Muscle of back (tissue), 13 donors: ENCODE measurements at places on chromosomes 7 and 10.
A peak's percentile ranks its signal among the peaks of the same experiment; 100 is the strongest.

DNA sequence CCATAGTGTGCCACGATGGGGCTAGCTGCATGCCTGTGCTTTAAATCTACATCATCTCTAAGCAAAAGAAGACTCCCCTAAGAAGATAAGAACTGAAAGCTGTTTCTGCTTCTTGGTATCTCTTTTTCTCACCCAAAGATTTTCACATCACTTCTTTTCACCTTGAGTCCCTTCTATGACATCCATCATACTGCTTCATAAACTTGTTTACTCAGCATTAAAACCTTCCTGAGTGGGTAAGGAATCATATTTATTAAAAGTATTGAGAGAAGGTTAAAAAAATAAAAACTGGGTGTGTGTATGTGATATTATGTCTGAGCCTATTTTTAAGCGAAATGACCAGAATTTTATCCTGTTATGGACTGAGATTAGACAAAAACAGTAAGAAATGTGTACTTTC lies 150.3 kb downstream of the HPSE2 start:
- no peak for DNase-seq

DNA sequence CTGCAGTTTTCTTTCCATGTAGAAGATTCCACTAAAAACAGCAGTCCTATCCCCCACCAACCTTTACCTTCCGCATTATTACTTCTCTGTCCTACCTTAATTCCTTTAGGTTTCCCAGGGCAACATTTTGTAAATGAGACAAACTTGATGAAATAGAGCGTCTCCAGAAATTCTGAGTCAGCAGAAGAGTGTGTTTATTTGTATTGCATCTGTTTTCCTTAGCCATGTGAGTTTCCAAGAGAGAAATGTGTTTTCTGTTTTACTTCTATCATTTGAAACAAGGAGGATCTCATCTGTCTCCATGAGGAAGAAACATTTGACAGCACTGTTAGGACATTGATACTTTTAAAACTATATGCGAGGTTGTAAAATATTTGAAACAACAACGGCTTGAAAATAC lies 244.2 kb upstream of the PLXDC2 start:
- peak; percentile 64 for DNase-seq

DNA sequence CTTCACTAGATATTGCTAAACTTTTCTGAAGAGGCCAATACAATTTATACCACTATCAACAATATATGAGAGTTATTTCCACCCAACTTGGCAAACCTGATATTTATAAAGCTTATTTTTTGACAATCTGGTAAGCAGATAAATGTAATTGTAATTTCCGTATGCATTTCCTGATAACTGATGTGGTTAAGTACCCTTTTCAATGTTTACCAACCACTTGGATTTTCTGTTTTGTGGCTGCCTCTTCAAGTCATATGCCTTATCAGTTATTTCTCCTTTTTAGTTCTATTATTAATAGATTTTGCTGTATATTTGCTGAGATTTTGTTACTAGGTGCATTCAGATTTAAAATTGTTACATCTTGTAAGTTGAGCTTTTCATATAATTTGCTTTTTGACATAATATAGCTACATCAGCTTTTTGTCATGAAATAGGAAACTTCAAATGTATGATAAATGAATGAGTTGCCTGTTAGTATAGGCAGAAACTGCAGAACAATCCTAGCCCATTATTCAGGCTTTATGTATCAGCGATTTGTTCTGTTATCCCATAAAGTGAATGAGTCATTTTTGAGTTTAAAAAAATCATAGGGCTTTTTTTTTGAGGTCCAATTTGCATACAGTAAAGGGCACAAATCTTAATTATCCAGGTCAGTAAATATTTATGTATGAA lies 11.5 kb downstream of the SGPL1 start:
- no peak for DNase-seq

GRCh38 chr7:31373337-31374289 lies 33.1 kb upstream of the NEUROD6 start:
- peak; percentile 73 for DNase-seq

DNA sequence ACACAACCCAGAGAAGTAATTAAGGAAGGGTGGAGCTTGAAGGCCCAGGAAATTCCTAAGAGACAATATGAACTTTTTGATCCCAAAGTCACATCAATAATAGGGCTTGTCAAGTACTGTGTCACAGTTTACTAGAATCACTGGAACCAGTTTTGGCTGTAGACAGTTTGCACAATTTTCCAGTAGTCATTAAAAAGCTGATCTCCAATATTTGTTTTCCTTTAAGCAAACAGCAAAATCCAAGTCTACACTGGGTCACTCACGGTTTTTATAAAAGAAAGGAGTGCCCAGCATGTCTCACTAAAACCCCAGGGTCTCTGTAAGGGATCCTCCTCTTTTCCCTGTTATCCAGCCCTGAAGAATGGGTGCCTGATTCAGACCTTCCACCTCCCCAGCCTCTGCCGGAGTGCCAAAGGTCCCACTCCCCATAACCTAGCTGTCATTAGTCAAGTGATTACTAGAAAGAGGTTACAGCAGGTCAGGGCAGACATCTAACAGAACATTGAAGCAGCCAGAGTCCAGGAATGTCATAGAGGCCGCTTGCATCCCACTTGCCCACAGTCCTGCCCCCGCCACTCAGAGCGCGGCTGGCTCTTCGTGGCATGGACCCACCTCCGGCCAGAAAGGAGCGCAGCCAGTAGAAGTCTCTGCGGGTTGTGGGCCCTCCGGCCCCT lies 552 bp downstream of the SLC25A16 start:
- no peak for DNase-seq

- no peak for DNase-seq
Observed at GRCh38 chr10:102602272-102603045, 41.8 kb upstream of the TRIM8 start.

- no peak for DNase-seq
Observed at GRCh38 chr10:92886334-92886961, 38.1 kb downstream of the EXOC6 start.

GRCh38 chr7:20959281-20959680 lies 172.6 kb upstream of the SP8 start:
- DNase-seq = no peak

DNA sequence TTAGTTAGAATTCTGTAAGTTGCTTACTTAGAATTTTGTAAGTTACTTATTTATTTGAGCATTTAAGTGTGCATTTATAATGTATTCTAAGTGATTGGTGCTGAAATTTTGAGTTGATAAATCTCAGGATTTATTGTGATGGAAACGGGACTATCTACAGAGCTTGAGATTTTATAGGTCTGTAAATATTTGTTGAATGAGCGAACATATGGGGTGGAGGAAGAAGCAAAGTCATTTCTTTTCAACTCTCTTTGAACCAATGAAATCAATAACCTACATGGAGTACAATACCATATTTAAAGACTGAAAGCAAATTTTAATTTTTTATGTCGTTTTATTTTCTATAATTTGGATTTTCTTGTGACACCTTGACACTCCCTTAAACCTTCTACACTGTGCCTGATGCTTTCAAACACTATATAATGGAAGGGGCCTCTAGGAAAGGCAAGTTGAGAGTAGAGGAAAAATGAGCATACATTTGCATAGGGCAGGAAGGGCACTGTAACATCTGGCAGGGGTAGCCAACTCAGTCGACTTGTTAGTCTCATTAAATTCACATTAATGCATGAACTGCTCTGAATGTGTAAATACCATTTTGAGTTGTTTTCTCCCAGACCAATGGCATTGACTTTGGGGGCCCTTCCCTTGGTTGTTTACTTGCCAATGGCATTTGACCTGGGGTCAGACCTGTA lies 204.2 kb downstream of the DYNC1I1 start:
- DNase-seq = no peak

DNA sequence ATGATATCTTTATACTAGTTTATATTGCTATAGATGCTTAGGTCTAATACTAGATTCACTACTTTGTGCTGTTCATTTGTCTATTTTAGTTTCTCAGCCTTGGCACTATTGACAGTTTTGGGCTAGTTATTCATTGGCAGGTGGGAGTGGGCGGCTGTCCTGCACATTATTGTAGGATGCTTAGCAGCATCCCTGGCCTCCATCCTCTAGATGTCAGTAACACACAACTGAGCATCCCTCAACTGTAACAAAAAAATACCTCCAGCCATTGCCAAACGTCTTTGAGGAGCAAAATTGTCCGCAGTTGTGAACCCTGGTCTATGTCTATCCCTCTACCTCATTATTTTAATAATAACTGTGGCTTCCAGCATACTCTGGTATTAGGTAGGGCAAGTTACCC lies 34.4 kb upstream of the PNLIP start:
- DNase-seq = no peak

GRCh38 chr7:94511718-94512117 lies 2.1 kb downstream of the CASD1 start:
- DNase-seq = peak; percentile 4

- no peak for DNase-seq
Observed at GRCh38 chr10:1147810-1148209, 91.6 kb downstream of the WDR37 start.

DNA sequence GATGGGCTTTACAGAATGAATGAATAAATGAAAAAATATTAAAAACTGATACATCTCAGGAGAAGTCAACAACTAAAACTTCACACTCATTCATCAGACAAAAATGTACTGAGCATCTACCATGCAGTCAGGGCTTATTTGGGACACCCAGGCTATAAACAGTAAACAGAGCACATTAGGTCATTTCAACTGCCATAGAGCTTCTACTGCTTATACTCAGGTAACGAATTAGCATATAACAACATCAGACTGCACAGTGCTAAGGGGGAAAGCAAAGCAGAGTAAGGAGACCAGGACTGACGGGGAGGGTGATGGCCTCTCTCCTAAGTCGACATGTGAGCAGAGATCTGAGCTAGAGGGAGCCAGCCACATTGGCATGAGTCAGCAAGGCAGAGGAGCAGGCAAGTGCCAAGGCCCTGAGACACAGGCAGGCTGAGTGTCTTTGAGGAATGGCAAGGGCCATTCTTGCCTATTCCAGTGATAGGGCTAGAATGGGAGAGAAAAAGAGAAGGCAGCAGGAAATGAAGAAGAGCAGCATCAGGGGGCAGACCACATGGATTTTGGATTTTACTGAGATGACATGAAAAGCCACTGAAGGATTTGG lies 528.9 kb downstream of the PARD3 start:
- no peak for DNase-seq

- no peak for DNase-seq
Observed at GRCh38 chr10:90788968-90789367, 68.9 kb downstream of the HTR7 start.

DNA sequence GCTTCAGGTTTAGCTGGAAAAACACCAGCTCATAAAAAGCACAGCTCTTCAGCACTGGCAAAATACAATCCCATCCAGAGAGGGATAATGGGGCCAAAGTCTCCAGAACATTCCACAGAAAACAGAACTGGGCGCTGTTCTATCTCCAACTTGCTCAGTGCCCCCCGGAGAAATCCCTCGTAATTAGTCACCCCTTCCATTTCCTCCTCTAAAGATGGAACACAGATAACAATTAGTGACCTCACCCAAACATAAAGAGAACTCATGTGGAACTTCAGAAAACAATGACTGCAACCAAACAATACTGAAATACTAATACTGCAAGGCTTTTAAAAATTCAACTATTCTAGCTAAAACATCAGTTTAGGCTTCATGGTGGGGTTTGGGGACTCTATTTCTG lies 46.3 kb downstream of the KIAA1549 start:
- no peak for DNase-seq

GRCh38 chr7:108845951-108846350 lies 276.3 kb downstream of the DNAJB9 start:
- no peak for DNase-seq

DNA sequence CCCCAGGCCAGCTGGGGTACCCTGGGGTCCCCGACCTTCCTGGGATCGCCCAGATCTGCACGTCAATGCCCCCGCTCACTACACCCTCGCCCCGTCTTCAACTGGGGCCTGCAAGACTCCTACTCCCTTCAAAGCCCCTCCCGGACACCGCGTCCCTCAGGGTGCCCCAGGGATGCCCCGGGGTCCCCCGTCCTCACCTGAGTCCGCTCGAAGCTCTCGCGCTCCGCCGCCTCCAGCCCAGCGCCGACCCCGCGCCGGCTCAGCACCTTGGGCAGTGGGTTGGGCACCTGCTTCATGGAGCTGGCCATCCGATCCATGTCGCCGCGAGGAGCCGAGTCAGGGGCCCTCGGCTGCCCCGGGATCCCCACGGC lies at the start of gene HIP1:
Gene HIP1, minus strand, starts transcription at position 338 of the 371 bp plus-strand sequence. Its CDS starts 21 bp downstream, at position 317.
- DNase-seq = no peak

- DNase-seq = peak; percentile 32
Observed at GRCh38 chr10:73641328-73642060, at the start of gene MYOZ1. TSS of gene MYOZ1 (minus strand) at chr10:73641474. CDS start at chr10:73640017, 1,457 bp downstream.

DNA sequence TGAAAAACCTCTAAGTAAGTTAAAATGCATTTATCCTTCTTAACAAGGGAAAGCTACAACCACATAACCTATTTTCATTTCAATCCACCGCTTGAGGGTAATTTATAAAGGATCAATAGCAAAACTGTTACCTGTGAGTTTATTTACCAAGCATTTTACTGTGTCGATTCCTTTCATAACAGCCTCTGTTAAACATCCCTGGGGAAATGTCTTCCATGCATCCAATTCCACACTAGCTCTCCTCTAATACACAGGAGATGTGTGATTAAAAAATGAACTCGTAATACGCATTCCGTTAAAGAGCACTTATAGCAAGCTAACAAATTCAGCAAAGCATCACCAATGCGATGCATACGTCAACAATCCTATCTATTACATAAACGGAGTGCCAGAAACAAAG lies 185.7 kb downstream of the SFMBT2 start:
- DNase-seq = no peak

DNA sequence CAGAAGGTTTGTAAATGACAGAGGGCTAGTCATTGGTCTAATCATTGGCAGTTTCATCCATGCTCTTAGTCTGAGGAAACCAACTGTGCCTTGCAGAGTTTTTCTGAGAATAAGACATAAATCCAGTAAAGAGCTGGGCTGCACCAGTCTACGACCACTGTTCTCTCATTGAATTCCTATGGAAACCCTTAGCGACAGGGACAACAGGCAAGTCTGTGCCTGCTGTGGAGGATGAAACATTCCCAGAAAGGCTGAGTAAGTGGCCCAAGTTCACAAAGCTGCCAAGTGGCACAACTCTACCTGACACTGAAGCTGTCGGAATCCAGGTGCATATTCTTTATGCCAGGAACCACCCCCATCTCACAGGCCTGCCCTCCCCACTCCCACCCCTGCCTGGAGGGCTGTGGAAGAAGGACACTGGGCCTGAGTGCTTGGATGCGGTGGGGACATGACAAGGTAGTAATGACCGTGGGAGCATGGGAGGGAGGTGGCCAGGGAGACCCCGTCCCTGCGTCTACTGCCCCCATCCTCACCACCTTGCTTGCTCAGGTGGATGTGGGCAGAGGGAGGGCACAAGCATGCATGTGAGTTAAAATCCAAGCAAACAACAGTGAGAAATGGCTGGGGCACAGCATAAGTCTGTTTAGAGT lies 58.0 kb downstream of the VSTM4 start:
- DNase-seq = no peak

DNA sequence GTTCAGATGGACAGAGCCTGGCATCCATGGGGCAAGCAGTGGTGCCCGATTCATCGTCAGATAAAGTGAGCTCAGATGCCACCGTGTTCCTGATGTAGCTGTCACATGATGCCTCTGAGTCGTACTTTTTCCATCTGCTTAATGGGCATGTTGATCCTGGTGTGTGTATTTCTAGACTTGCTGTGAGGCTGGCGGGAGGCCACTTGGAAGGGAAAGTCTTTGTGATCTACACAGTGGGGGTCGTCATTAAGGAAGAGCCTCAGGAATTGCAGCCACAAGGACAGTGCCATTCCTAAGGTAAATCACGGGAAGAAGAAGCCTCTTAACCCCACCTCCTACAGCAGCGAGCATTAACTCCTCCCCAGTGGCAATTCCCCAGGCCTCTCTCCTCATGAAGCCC lies 63.0 kb downstream of the RGS10 start:
- no peak for DNase-seq

GRCh38 chr7:140049339-140050024 lies 13.3 kb downstream of the PARP12 start:
- DNase-seq = no peak

GRCh38 chr10:49296836-49297235 lies 2.1 kb upstream of the C10orf71 start:
- no peak for DNase-seq
